ENCODE measurements at places on chromosomes 7 and 10.

DNA sequence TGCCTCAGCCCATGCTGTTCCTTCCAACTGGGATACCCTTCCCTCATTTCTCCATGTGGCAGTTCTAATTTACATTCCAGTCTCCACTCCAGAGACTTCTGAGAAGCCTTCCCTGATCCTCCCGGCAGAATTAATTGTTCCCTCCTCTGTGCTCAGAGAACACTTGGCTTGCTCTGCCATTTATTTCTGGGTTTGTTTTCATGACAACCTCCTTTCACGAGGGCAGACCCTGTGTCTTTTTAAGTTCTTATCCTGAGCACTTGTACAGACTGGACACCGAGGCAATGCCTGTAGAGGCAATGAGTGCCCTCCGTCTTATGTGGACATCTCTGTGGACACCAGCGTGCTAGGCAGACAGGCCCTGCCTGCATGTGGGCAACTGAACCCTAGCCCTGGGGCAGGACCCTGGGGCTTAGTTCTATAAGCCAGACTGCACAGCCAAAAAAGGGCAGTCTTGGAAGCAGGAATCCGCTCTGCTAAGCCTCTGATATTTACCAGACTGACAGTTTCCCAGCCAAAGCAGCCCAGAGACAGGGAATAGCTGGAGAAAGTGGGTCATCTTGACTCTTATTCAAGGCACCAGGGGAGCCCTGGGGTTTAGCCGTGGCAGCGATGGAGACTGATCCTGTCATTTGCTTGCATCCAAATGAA is 474.0 kb downstream of the RPS24 start:
- DNase-seq, result no peak

DNA sequence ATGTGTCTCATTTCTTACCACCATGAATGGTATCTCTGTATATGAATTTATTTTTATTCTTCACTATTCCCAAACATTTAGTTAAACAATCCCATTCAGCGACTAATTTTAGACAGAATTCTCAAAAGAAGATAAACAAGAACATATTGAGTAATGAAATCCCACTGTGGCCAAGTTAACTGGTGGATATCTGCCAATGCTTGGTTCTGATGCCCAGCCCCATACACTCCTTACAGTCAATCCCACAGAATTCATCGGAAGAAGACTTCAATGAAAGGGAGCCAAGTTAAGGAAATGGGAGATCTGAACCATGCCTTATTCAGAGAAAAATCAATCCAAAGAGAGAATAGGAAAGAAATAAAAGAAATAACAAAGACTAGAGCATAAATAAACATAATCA is 518.0 kb downstream of the XPNPEP1 start:
- DNase-seq, result no peak

DNA sequence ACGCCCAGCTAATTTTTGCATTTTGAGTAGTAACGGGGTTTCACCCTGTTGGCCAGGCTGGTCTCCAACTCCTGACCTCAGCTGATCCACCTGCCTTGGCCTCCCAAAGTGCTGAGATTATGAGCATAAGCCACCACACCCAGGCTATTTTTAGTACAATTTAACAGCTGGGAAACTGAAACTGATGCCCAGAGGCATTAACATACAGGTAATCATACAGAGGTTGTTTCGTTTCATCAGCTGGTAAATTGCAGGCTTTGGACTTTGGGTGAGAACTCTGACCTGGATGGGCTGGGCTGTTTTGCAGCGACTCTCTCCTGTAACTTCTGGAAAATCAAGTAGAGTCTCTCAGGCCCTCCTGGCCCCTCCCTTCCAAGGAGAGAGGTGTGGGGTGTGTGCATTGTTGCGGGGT is 6.2 kb upstream of the ACHE start:
- no peak for DNase-seq

- no peak for DNase-seq
Observed at GRCh38 chr7:158282461-158283001, 305.1 kb downstream of the PTPRN2 start.

DNA sequence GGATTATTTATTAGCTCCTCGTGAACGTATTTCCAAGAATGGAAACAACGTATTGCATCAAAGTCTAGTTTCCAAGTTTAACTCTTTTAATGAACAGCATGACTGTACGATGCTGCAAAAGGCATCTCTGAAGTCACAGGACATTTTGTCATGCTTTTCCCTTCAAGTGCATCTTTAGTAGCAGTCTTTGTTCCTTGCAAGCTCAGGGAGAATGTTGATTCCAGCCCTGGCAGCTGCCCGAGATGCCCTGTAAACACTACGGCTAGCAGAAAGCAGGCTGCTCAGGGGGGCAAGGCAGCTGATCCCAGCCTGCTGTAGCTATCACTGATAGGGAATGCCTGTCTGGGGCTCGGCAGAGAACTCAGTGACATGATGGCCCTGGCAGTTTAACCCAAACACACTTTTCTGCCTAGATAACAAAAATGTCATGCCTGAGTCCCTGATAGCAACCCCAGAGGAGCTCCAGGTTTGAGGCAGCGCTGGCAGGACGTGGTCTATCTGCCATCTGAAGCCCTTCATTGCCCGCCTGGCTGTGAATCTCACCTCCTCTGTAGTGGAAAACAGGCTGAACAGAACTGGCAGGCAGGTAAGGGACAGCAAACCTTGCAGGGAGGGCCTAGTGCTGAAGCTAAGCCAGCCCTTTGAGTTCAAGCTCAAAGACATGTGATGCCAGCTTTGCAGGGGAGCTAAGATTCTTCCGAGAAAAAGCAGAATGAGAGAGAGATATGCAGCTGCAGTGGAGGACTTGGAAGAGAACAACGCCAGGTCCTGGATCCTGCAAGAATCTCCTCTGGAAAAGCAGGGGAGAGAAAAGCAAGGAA is 264.6 kb downstream of the SNX10 start:
- DNase-seq, result peak; percentile 23

Data from NCI-H2107 (cell line).